Activated CD4-positive, alpha-beta memory T cell treated with anti-CD3 and anti-CD28 coated beads for 36 hours (primary cell): ENCODE measurements at places on chromosomes 12 and 14.

DNA sequence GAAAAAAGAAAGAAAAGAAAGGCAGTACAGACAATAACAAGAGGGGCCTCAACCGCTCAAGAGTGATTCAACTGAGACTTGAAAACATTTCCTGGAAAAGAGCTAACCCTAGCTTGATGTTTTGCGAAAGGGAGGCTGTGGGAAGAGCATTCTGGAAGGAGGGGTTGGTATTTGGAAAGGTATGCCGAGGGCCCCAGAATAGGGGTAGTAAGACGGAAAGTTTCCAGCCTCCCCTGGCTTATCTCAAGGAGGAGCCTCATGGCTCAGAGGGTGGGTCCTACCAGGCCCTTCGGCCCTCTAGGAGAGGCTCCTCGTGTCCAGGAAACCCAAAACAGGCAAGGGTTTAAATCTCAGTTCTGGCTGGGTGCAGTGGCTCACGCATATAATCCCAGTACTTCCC, 8.4 kb downstream of the RNU4-2 start:
- no peak for DNase-seq

GRCh38 chr12:24360907-24361306, 411.4 kb upstream of the SOX5 start:
- DNase-seq: no peak

DNA sequence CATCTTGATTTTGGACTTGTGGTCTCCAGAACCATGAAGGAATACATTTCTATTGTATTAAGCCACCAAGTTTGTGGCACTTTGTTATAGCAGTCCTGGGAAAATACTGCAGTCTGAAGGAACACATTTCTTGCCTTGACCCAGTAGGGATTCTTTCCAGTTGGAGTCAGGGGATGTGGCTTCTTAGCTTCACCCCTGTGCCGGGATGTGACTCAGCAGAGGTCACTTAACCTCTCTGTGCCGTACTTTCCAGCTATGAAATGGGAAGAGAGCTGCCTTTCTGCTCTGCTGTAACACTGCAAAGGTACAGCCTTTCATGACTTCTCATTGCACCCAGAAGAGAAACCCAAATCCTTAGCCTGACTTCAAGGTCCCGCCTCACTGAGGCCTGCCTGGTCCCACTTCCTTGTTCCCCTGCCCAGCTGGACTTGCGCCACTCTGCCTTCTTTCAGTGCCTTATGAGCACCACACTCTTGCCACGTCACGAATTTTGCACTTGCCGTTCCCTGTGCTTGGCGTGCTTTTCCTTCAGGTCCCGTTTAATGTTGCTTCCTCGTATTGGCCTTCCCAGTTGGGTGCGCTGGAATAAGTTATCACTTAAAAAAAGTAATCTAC, 24.2 kb downstream of the CHST11 start:
- no peak for DNase-seq

- DNase-seq: no peak
Observed at GRCh38 chr12:32949815-32950214, 53.2 kb upstream of the PKP2 start.

DNA sequence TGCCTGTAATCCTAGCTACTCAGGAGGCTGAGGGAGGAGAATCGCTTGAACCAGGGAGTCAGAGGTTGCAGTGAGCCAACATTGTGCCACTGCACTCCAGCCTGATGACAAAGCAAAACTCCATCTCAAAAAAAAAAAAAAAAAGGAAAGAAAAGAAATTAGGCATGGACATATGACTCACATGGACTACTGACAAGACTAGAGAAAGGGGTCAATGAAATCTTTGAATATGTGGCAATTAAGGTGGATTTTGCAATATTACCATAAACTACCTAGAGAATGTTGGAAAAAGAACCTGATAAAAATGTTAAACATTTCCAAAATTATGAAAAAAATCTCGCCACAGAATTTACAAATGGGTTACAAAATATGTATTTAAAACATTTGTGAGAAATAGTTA, 873.6 kb downstream of the C12orf50 start:
- no peak for DNase-seq

GRCh38 chr12:100484183-100484886, 10.7 kb downstream of the NR1H4 start:
- DNase-seq: no peak

DNA sequence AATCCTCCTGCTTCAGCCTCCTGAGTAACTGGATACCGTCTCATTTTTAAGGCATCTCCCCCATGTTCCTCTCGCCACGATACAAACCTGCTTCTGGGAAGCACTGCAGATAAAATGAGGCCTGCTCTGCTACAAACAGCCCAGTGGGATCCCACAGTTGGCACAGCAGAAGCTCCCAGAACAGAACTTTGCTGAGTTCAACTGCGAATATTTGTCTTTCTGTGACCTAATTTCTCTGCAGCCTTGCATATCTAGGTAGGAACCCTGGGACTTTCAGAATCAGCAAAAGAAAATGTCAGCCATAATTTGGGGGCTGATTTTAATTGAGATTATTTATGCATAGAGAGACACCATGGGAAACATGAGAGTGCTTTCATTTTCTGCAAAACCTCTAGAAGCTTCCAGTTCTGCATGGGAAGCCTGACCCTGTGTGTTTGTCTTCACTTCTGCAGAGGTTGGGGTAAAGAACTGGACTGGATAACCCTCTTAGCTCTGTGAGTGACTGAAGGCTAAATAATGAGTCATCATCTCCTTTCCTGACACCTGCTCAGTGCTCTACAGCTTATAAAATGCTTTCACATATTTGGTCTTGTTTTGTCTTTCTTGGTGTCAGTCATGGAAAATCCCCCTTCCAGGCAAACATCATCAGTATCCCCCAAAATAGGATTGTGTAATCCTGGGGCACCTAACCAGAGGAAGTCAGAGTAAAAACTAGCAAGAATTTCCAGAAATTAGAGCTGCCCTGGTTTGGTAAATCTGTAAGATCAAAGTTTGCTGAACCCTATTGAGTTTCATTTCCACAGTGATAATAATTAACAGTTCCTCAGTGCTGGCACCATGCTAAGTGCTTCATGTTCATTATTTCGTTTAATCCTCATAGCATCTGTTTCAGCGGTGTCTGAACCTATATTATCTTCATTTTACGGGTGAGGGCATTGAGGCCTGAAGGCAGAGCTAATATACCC, 185.8 kb downstream of the SLC15A4 start:
- DNase-seq: no peak

- DNase-seq: no peak
Observed at GRCh38 chr12:79331870-79332269, 358.9 kb downstream of the PAWR start.

DNA sequence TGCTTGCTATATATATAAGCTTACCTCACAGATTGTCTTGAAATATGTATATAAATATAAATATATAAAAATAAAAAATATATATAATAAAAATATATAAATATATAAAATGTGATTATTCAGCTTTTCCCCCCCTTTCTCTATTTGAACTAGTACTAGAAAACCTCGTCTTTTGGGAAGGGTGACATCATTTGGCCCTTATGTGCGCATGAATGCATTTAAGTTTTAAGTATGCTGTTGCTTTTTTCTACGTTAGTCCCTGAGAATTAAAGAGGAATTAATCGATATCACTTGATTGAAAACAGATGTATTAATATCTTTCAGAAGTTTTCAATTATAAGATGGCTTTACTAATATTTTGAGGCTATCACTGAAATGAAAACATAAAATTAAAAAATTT, 69.9 kb downstream of the RAD51B start:
- DNase-seq: no peak

DNA sequence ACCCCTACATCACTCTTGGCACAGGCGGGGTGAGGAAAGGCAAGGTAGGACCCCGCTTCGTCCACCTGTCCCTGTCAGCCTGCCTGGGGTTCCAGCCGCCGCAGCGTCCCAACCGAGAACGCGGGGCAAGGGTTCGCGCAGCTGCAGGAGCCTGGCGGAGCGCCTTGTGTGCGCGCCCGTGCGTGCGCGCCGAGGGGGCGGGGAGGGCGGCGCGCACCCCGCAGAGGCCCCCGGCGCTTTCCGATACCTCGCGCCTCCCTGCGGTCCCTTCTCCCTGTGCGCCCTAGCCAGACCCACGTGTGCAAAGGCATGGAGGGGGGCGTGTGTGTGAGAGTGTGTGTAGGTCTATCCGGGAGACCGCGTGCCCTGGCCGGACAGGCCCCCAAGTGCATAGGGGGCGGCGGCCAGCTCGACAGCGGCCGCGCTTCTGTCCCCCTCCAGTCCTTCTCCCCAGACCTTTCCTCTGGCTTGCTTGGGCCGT, 122.4 kb downstream of the TSPAN9 start:
- no peak for DNase-seq

GRCh38 chr12:97321621-97322020, 141.0 kb upstream of the RMST start:
- no peak for DNase-seq

- DNase-seq: no peak
Observed at GRCh38 chr12:32402946-32403345, 3.6 kb downstream of the FGD4 start.

- no peak for DNase-seq
Observed at GRCh38 chr12:116558280-116559161, 660 bp upstream of the MAP1LC3B2 start.

DNA sequence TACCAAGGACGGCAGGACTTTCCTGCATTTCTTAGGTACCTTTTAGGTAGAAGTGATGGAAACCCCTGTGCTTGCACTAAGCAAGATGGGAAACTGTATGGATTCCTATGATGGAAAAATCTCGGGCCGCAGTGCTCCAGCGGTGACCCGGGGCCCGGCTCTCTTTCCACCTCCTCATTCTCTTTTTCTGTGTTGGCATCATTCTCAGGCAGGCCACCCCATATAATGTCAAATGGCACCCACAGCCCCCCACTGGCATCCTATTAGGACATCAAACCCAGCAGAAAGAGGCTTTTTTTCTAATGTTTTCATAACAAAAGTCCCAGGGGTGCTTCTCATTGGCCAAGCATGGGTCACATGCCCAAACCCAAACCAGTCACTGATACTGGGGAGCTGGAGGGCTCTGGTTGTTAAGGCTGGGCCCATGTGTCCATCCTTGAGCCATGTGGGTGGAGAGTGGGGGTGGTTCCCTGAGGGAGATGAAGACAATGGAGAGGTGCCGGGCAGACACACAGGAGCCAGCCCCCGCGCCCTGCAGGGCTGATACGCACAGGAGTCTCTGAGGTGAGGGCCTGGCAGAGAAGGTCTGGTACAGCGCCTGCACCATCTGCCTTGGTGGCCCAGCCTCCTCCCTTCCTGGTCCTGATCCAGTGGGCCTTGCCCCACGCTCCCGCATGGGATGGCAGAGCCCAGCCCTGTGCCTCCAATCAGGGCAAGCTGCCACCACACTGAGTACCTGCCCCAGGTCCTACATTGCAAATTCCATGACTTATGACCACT, 142.1 kb downstream of the CALM1 start:
- DNase-seq: no peak

GRCh38 chr14:102525219-102525928, 15.8 kb upstream of the ANKRD9 start:
- DNase-seq: peak; percentile 61

DNA sequence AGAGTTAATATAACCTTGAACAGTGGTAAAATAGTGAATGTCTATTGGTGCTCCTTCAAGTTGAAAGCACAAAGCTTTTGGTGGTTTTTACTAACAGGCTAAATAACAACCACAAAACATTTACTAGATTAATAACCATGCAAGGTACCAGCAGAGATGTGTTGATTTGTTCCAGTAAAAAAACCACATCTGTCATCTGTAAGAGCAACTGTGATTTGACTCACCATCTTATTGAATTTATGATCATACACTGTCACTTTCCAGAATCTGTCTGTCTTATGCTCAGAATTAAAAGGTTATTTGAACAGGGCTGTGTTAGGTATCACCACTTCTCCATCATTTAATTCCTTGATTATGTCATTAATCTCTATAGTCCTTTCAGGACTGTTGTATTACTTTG, 107.0 kb upstream of the PTHLH start:
- DNase-seq: no peak

GRCh38 chr12:122942637-122943036, 23.6 kb downstream of the ABCB9 start:
- no peak for DNase-seq

DNA sequence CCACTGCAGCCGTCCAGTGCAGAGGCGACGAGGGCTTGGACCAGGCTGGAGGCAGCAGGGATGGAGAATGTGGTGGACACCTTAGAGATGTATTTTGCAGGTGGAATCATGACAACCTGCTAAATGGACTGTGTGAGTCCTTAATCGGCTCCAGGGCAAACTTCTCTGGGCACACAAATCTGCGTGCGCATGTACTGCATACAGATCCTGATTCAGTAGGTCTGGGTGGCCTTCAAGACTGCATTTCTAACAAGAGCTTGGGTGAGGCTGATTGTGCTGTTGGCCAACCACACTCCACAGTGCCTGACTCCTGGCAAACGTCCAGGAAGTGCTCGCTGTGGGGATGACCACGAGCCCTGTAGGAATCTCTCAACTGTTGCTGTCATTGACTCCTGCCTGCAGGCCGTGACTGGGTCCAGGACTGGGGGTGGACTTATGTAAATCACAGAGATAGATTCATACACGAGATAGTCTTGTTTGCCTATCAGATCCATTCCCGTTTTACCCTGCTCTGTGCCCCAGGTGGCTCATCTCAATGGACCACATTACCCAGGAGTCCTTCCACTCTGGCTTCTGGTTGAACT, 27.2 kb downstream of the JDP2 start:
- no peak for DNase-seq

DNA sequence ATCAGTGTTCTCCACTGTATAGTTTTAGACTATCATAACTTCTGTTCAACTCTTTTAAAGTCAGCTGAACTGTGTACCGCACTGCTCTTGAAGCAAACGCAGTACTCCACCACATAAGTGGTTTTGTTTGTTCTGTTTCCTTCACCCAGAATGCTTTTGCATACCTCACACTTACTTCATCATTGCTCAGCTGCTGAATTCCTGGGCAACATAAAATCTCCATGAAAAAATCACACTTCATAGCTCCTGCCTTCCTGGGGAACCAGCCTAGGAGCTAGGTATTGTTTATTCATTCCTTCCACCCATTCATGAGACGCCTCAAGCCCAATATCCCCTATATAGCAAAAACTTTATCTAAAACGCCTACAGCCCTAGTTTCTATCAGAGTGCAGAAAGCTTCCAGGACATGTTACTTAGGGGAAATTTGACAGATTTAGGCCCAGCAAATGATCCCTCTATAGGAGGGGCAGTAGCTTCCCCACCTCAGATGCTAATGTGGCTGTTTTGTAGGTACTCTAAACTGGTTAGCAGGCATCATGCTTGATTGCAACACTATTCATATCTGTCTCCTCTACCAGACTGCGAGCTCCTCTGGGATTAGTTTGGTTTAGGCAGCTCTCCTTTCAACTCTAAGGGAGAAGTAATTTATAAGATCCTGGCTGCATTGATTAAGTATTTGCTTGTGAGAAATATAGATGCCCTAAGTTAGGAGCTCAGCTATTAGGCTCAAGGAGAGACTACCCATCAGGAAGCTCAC, 44.5 kb downstream of the LRRC9 start:
- no peak for DNase-seq
